C1 segment of cervical spinal cord (tissue), 14 donors: ENCODE measurements at places on chromosomes 13 and 19.
A peak's percentile ranks its signal among the peaks of the same experiment; 100 is the strongest.

DNA sequence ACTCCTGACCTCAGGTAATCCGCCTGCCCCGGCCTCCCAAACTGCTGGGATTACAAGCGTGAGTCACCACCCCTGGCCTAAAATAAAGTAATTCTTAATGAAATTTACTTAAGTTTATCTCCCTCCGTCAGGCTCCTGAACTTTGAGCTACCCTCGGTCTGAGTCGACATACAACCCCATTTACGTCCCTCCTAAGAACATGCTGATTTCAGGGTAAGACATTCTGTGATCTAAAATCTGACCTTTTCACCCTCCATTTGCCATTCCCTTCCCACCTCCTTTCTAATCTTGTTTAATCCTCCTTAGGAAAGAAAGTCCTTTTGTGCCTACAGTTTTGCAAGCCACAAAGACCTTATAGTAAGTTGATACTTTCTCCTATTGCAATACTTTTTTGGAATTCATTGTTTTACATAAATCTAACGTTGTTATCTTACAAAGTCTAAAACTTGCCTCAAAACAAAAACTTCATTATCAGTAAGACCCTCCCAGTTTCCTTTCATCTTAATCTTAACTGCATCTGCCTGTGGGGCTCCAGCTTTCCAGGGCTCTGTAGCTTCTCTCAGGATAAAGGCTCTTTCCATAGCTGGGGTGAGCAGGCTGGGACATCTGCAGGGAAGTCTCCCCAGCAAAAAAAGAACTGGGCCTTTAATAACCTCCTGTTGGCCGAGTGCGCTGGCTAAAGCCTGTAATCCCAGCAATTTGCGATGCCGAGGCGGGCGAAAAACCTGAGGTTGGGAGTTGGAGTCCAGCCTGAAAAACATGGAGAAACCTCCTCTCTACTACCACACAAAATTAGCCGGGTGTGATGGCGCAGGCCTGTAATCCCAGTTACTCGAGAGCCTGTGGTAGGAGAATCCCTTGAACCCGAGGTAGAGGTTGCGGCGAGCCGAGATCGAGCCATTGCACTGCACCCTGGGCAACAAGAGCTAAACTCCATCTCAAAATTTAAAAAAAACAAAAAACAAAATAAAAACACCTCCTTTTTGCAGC lies 143.1 kb downstream of the ZNF737 start:
- DNase-seq = no peak

- no peak for DNase-seq
These were observed 97.6 kb upstream of the SERP2 start for GRCh38 chr13:44276061-44276460.

- DNase-seq = no peak
These were observed 44.3 kb upstream of the F7 start for GRCh38 chr13:113061271-113061625.

- DNase-seq = no peak
These were observed 14.8 kb upstream of the ZNF431 start for GRCh38 chr19:21127001-21127400.

DNA sequence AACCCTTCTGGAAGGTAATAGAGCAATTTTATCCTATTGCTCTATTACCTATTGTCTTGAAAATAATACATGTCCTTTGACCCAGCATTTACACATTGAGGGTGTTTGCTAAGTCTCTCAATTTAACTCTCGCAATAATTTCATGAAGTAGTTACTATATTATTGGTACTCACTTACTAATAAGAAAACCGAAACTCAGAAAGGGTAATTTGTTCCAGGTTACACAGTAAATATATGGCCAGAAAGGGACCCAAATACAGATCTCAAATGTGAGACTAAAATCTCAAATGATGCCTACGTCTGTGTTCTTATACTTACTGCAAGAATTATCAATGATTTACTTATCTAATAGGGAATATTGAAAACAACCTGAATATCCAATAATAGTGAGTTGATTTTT lies 29.7 kb upstream of the FAM216B start:
- no peak for DNase-seq

- DNase-seq = no peak
These were observed 58.7 kb downstream of the DHRS12 start for GRCh38 chr13:51745243-51745642.

GRCh38 chr19:2060884-2061494 lies 9.9 kb upstream of the MKNK2 start:
- peak; percentile 91 for DNase-seq

DNA sequence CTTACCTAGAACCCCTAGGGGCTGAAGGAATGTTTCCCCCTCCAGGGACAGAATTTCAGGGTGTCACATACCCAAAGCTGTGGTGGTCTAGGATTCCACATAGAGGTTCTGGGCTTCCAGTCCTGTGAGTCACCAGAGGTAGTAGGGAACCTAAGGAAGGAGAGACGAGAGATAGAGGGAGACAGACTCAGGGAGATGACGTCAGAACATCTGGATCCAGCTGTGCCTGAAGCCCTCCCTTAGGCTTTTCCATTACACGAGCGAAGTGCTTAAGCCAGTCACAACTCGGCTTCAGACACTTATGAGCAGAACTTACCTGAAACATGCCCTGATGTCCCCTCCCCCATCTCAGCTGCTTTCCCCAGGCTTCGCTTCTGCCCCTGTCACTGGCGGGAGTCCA lies 11.8 kb upstream of the SELENOW start:
- no peak for DNase-seq

- no peak for DNase-seq
These were observed 1.1 kb downstream of the ARL11 start for GRCh38 chr13:49629196-49629938.

- DNase-seq = no peak
These were observed 38.1 kb downstream of the ZNF493 start for GRCh38 chr19:21434967-21435544.

- no peak for DNase-seq
These were observed 457.1 kb downstream of the KLF12 start for GRCh38 chr13:73677048-73677601.

- DNase-seq = no peak
These were observed 268.2 kb upstream of the MAB21L1 start for GRCh38 chr13:35744566-35745178.

DNA sequence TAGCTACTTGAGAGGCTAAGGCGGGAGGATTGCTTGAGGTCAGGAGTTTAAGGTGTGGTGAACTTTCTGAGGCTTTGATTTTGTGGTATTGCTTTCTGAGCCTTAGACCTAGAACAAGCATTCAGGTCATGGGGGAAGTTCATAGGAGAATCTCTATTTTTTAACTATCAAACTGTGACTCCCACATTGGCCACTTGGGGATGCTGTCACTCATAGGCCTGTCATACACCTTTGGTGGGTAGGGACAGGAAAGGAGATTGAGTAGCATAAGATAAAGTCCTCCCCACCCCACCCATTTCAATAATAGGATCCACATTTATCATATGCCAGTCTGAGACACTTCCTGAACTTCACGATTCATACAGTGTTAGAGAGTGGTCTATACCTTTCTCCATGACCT lies 41.9 kb upstream of the PSG2 start:
- no peak for DNase-seq

- DNase-seq = no peak
These were observed 306.1 kb downstream of the IRS2 start for GRCh38 chr13:109480011-109480955.

- no peak for DNase-seq
These were observed 740 bp downstream of the ZNF555 start for GRCh38 chr19:2841855-2842574.

GRCh38 chr13:99342723-99343315 lies 35.6 kb upstream of the GPR183 start:
- DNase-seq = no peak

DNA sequence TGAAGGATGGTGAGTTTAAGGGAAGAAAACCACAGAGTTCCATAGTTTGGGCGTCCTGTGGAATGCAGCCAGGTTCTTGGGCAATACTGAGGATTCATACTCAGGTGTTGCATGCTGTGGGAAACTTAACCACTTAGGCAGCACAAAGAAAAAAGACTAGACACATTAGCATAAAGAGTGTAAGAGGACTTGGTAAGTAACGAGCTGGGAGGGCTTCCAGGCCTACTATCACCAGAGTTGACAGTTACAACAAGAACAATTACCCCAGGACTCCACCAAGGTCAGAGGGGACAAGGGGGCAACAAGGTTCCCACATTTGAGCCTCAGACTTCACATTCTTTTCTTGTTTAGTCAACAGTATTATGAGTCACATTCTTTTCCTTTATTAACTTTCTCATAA lies 33.2 kb downstream of the KCTD12 start:
- no peak for DNase-seq

GRCh38 chr19:54692298-54692615 lies 29.5 kb downstream of the LILRB4 start:
- no peak for DNase-seq

GRCh38 chr19:33348301-33349010 lies 25.1 kb upstream of the CEBPG start:
- no peak for DNase-seq

- no peak for DNase-seq
These were observed 39.7 kb downstream of the TPT1 start for GRCh38 chr13:45301263-45301662.

DNA sequence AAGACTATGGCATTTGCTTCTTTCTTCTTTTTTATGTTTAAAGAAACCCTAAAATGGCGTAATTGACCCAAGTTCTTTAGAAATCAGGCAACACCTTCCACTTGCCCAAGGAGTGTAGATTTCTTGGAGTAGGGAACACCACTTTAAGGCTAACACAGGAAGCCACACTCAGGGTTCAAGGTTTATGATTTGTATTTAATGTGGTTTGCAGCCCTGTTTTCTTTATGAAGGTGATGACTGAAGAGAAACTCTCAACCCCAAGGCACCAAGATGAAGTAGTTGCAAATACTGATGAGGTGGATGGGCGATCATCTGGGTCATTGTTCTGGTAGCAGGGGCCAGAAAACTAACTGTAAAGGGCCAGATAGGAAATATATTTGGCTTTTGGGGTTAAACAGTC lies 101.1 kb downstream of the DLEU7 start:
- no peak for DNase-seq

DNA sequence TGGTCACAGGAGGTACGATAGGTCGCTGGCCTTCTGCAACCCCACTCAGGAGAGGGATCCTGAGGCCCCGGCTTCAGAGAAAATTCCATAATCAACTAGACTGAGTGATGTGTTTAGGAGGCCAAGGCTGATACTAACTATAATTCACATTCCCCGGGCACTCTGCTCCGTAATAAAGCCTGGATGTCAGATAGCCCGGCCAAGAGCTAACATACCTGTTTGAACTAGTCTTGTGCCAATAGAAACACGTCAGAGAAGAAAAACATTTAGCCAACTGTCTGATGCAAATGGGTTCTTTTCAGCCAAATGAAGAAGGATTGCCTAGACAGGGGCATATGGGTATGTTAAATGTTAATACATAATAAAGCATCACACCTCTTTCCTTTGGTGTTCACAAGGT lies 204.2 kb downstream of the TSHZ3 start:
- DNase-seq = no peak

DNA sequence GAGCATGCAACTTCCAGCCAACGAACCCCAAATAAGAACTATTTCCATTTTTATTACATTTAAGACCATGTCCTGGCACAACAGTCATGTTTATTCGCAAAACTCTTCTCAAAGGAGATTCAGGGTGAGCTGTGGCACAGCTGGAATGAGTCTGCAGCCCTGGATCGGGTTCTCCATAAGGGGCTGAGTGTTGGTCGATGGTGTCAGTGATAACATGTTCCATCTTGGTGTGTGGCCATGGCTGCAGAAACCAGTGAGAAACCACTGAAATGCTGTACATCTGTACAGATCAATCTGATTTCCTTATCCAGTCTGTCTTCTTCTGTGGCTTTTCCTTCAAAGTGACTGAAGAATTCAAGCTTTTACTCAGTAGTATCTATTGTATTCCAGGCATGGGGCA lies 15.2 kb downstream of the FAM124A start:
- DNase-seq = no peak

GRCh38 chr19:45506246-45506988 lies 862 bp upstream of the VASP start:
- DNase-seq = peak; percentile 72

DNA sequence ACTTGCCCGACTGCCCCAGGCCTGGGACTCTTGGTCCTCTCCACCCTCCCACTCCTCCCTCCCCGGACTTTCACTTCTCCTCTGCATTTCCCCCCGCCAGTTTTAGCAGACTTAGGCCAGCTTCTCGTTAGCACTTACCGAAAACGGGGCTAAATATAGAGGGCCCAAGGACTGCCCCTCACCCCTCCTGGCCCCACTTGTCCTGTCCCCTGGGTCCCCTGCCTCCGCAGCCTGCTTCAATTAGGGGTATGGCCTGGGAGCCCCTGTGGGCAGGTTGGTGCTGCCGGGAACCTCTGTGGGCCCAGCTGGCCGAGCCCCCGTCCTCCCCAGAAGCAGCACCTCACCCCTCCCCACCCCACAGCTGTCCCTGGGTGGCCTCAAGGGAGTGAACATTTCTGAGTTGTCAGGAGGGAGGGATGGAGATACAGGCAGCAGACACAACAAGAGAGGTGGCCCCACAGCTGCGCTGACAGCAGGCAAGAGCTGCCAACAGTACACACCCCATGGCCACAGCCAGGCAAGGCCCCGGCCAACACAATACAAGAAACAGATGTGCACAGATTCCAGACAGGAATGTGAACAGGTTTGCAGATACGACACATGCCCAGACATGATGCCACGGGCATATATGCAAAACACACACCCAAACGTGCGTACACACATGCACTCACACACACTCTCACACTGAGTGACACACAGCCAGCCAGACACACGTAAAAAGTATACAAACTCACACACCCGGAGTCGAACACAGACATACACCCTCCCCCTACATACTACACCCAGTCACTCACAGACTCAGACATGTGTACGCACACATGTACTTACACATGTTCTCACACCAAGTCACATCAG lies 2.6 kb downstream of the POU2F2 start:
- DNase-seq = peak; percentile 16

- no peak for DNase-seq
These were observed 2.4 kb downstream of the DHDH start for GRCh38 chr19:48935864-48936263.

- no peak for DNase-seq
These were observed 58.8 kb upstream of the ABCC4 start for GRCh38 chr13:95360052-95360451.

DNA sequence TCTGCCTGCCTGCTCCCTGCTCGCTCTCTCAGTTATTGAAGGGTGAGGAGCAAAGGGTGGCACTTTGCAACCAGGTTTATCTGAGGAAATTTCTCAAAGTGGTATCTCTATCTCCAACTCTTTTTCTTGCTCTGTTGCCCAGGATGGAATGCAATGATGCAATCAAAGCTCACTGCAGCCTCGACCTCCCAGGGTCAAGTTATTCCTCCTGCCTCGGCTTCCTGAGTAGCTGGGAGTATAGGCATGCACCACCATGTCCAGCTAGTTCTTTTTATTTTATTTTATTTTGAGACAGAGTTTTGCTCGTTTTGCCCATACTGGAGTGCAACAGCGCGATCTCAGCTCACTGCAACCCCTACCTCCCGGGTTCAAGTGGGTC lies 4.9 kb downstream of the ACTMAP start:
- no peak for DNase-seq
